ENCODE measurements at places on chromosomes 7 and 10.
A peak's percentile ranks its signal among the peaks of the same experiment; 100 is the strongest.

- H3K4me1 ChIP-seq, result no peaks in the 10 kb centered on the region
- no peak overlapping the region for H3K4me3 ChIP-seq
- no peaks in the 10 kb centered on the region for H3K27me3 ChIP-seq
Measured at GRCh38 chr7:1864161-1864940, 194.3 kb downstream of the ELFN1 start.

DNA sequence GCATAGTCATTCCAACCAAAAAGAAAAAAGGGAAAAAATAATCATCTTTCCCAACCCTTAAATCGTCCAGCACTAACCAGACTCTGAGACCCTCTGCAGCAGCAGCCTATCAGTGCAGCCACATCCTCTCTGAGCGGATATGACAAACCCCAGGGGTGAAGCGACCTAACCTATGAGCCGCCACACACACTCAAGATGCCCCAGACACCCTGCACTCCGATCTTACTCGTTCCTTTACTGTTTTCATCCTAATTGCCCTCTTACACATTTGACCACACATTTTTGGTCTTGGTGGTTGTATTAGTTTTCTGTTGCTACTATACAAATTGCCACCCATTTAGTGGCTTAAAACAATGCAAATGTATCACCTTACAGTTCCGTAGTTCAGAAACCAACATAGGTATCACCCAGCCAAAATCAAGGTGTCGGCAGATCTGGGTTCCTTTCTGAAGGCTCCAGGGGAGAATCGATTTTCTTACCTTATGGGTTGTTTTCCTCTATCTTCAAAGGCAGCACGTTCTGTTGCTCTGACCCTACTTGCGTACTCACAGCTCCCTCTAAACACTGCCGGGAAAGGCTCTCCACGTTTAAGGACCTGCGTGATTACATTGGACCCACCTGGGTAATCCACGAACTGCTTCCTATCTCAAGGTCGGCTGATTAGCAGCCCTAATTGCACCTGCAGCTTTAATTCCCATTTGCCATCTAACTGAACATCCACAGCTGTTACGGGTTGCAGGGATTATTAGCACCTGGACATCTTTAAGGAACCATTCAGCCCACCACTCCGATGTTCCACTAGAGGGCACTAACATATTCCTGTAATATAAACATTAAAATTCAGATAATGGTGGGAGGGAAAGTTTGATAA lies 37.3 kb upstream of the PRSS1 start:
- H3K36me3 ChIP-seq, result no peaks in the 10 kb centered on the region
- peak overlapping the region; percentile 62 for H3K27ac ChIP-seq
- H3K27me3 ChIP-seq, result no peaks in the 10 kb centered on the region
- H3K4me1 ChIP-seq, result peaks cover 50% of the 10 kb centered on the region
- peak overlapping the region; percentile 46 for H3K4me3 ChIP-seq

DNA sequence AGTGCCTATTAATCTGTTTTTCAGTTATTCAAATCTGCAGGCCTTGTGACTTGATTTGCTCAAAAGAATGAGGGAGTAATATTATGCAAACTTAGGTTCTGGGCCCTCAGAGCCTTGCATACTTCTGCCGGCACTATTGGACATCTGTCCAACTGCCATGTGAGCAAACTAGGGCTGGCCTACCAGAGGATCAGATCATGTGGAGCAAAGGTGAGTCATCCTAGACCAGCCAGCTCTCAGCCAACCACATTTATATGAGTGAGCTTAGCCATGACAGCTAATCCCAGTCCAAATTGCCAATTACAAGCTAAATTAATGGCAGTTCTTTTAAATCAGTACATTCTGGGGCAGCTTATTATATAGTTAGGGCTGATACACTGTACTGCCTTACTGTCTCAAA lies 69.6 kb downstream of the SDHAF3 start:
- H3K4me1 ChIP-seq, result no peaks in the 10 kb centered on the region
- H3K27ac ChIP-seq, result no peak overlapping the region
- DNase-seq, result no peak
- no peaks in the 10 kb centered on the region for H3K27me3 ChIP-seq
- no peaks in the 10 kb centered on the region for H3K36me3 ChIP-seq

GRCh38 chr7:105643384-105643783 lies 62.1 kb upstream of the EFCAB10 start:
- no peak overlapping the region for H3K4me3 ChIP-seq
- no peaks in the 10 kb centered on the region for H3K27me3 ChIP-seq
- no peaks in the 10 kb centered on the region for H3K4me1 ChIP-seq
- H3K36me3 ChIP-seq, result peaks cover 74% of the 10 kb centered on the region
- H3K27ac ChIP-seq, result no peak overlapping the region
- DNase-seq, result no peak

DNA sequence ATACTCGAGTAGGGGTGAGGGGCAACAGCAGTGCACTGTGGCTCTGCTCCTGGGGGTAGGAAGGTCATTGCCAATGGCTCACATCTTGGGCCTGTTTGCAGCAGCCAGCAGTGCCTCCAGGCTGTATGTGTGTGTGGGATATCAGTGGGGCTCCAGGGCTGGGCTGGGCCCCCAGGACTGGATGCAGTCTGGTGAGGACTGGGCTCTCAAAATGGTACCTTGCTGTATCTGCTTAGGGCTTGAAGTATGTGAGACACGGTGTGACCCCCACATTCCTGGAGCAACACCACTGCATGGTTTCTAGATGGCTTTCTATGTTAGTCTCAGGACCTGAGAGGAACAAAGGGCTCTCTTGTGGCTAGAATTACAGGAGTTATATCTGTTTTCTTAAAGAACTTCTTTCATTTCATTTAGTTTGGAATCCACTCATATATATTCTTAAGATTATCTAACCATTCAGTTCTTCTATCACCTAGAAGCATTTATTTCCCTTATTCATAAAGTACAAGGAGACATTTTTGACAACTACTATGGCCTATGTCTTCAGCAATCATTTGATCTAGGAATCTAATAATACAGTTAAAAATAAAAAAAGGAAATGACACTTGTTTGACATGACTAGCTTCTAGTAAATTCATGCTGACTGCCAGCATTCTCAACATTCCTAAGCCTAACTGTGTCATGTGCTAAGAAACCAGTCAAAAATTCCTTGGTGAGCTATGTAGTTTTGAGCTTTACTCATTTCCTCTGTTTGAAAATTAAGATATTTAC lies 443.2 kb upstream of the SEMA3A start:
- H3K4me1 ChIP-seq, result no peaks in the 10 kb centered on the region
- no peak for DNase-seq
- H3K4me3 ChIP-seq, result no peak overlapping the region
- no peaks in the 10 kb centered on the region for H3K36me3 ChIP-seq
- no peak overlapping the region for H3K27ac ChIP-seq

DNA sequence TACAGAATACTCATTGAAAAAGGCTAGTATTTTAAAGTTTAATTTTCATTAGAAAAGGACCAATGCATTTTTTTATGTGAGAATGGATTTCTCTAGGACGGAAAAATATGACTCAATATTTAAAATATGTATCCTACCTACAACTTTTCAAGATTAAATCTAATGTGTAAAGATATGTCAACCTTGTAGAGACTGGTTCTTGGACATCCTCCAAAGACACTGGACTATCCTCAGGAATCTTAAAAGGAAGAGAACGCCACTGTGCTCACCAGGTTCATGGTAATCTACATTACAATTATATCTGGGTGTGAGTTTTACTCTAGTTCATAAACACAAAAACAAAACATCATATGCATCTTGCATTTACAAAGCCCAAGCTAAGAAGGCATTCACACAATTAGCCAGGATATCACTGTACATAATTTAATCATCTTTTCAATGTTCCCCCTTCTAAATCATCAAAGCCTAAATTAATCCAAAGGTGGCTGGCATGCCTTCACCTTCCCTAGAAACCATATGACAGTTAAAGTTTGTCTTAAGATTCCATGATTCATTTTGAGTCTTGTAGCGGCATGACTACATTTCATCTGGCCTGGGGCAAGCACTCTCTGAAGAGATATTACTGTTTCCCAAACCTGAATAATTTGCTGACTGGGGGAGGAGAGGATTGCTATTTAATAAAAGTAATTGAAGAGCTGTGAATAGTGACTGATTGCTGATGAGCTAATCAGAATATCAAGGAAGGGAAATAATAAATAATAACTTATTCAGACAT lies 12.0 kb downstream of the SGCE start:
- no peak overlapping the region for H3K4me3 ChIP-seq
- no peak for DNase-seq
- no peak overlapping the region for H3K27ac ChIP-seq
- H3K4me1 ChIP-seq, result no peaks in the 10 kb centered on the region
- H3K27me3 ChIP-seq, result no peaks in the 10 kb centered on the region

- DNase-seq, result no peak
- H3K4me3 ChIP-seq, result no peak overlapping the region
- no peak overlapping the region for H3K27ac ChIP-seq
- H3K36me3 ChIP-seq, result no peaks in the 10 kb centered on the region
- no peaks in the 10 kb centered on the region for H3K4me1 ChIP-seq
Measured at GRCh38 chr10:49751636-49752510, 10.2 kb downstream of the OGDHL start.

- H3K4me3 ChIP-seq, result no peak overlapping the region
- DNase-seq, result no peak
- no peak overlapping the region for H3K27ac ChIP-seq
- no peaks in the 10 kb centered on the region for H3K36me3 ChIP-seq
Measured at GRCh38 chr10:73969224-73969841, 28.6 kb upstream of the VCL start.

GRCh38 chr7:41691286-41692190 lies 11.4 kb downstream of the INHBA start:
- H3K27me3 ChIP-seq, result no peaks in the 10 kb centered on the region
- H3K4me3 ChIP-seq, result no peak overlapping the region
- no peak for DNase-seq
- no peaks in the 10 kb centered on the region for H3K36me3 ChIP-seq

GRCh38 chr10:3263082-3263481 lies 90.5 kb upstream of the PITRM1 start:
- no peaks in the 10 kb centered on the region for H3K36me3 ChIP-seq
- H3K4me1 ChIP-seq, result no peaks in the 10 kb centered on the region
- H3K27me3 ChIP-seq, result no peaks in the 10 kb centered on the region
- DNase-seq, result no peak
- H3K27ac ChIP-seq, result no peak overlapping the region
- no peak overlapping the region for H3K4me3 ChIP-seq

DNA sequence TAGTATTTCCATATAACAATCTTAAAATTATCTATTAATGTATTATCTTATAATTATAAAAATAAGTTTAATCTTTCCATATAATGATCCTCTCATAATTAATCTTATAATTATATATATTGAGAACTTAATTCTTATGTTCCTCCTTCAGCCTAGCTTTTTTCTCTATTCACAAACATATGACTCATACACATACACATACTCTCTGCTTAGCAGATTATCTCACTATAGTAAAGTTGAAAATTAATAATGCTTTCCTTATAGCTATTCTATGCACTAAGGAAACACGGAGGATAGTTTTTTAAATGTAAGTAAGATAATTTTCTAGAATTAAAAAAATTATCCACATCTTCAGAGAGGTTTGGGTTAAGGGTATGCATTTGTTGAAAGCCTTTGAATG lies 47.7 kb upstream of the ITGB8 start:
- no peaks in the 10 kb centered on the region for H3K4me1 ChIP-seq
- DNase-seq, result no peak
- no peak overlapping the region for H3K4me3 ChIP-seq
- H3K27me3 ChIP-seq, result no peaks in the 10 kb centered on the region
- H3K27ac ChIP-seq, result no peak overlapping the region

GRCh38 chr7:329691-330281 lies 39.8 kb downstream of the FOXL3 start:
- H3K4me1 ChIP-seq, result no peaks in the 10 kb centered on the region
- H3K36me3 ChIP-seq, result no peaks in the 10 kb centered on the region
- no peak overlapping the region for H3K27ac ChIP-seq
- no peak for DNase-seq

GRCh38 chr7:151104411-151105235 lies 18.3 kb downstream of the AGAP3 start:
- H3K36me3 ChIP-seq, result no peaks in the 10 kb centered on the region
- H3K4me1 ChIP-seq, result no peaks in the 10 kb centered on the region
- DNase-seq, result no peak
- H3K4me3 ChIP-seq, result no peak overlapping the region

- no peaks in the 10 kb centered on the region for H3K36me3 ChIP-seq
- no peak overlapping the region for H3K4me3 ChIP-seq
- DNase-seq, result no peak
- H3K27ac ChIP-seq, result no peak overlapping the region
- H3K4me1 ChIP-seq, result peaks cover 8% of the 10 kb centered on the region
Measured at GRCh38 chr10:33087922-33088321, 129.9 kb upstream of the ITGB1 start.

DNA sequence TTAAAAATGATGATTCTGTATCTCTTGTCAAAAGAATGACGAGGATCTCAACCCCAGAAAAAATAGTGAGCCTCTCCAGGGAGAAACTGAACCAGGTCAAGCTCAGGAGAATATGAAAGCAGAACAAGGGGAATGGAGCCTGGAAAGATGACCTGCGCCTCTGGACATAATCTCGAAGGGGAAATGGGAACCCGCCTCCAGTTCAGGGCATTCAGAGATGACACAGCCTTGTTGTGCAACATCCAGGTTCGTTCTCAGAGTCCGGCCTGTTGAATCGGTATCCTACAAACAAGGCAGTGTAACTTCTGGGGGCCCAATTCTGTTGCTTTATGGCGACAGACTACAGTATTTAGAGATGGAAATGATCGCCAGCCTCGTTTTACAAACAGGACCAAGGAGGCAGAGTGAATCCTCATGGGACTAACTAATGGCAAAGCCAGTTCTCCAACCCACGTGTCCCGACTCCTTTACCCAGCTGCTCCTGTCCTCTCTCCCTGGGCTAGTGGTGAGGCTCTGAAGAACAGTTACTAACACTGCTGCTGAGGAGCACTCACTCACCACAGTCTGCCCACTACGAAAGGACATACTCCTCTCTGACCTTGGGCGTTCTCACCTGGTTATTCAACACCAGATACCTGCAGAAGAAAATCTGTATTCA lies 67.6 kb downstream of the JAZF1 start:
- no peaks in the 10 kb centered on the region for H3K4me1 ChIP-seq
- DNase-seq, result no peak
- no peak overlapping the region for H3K4me3 ChIP-seq
- H3K27me3 ChIP-seq, result no peaks in the 10 kb centered on the region

All from naive thymus-derived CD4-positive, alpha-beta T cell (primary cell).